ENCODE measurements at places on chromosomes 1 and 21.

DNA sequence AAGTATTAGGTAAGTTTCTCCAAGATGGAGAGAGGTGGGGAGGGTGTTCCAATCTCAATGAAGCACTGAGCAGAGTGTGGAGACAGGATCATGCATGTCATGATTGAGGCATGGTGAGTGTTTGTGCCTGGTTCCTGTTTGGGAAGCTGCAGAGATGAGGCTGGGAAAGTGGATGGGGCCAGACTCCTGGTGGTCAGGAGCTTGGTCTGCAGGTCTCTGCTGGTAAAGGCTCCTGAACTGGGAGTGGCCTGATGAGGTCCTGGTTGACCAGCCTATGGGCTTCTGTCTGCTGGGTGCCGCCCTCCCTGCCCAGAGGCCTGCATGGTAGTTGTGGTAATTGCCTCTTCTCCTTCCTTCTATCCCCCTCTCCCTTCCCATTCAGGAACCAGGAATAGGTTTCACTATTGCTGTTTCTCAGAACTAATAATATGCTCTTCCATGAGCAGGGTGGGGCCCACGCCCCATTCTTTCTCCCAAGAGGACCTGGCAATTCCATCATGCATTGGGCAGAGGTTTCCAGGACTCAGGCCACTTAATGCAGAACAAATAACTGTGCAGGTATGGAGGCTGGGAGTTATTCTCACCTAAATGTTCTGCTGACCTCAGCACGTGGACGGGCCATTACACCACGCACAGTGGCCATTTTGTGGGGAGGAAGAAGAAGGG is 24.5 kb downstream of the PROK1 start:
- no peak for DNase-seq

GRCh38 chr1:93331412-93331811 is 14.3 kb upstream of the DR1 start:
- DNase-seq = no peak

GRCh38 chr1:27599605-27600497 is 4.1 kb downstream of the AHDC1 start:
- DNase-seq = no peak

DNA sequence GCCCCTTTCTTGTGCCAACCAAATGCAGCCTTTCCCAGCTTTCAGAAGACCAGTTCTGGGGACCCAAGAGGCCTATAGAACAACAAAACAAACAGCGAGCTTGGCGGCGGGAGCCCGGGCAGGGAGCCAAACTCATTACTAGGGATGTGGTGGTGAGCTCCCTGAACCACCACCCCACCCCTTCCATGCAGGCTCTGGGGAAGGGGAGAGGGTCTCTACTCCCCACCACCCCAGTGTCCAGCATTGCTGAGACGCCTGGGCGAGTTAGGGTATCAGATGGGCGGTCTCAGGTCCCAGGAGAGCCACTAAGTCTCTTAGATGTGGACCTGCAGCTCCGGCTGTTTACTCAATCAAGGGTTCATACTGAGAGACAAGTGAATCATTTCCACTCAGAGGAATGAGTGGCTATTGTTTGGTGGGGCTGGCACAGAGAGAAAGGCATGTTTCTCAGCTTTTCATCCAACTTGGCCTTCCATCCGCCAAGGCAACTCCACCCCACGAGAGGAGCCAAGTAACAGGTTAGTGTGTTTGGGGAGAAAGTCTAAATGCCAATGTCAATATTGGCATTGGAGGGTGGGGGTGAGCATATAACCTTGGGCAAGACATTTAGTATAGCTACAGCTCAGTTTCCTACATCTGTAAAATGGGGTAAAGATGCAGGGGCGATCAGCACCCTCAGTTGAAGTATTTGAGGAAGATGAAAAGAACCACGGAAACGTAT is 40.9 kb downstream of the PLXNA2 start:
- DNase-seq = peak; percentile 62

DNA sequence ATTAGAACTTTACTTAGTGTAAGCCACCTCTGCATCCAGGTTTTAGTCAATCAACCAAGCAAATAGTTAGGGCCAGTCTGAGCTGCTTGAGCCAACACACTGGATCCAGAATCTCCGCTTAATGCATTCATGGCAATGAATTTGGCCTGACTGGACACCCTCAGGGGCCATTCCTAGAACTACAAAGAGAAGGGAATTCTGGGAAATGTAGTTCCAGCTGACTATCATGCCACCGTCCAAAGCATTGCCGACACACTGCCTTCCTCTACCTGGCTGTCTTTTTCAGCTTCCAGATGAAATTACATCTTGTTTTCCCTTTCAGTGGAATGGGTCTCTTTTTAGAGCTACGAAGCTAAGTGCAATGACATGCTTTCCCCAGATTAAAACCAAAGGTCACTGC is 163.0 kb upstream of the IGSF21 start:
- no peak for DNase-seq

- no peak for DNase-seq
Measured at GRCh38 chr1:199723250-199723956, 304.1 kb upstream of the NR5A2 start.

DNA sequence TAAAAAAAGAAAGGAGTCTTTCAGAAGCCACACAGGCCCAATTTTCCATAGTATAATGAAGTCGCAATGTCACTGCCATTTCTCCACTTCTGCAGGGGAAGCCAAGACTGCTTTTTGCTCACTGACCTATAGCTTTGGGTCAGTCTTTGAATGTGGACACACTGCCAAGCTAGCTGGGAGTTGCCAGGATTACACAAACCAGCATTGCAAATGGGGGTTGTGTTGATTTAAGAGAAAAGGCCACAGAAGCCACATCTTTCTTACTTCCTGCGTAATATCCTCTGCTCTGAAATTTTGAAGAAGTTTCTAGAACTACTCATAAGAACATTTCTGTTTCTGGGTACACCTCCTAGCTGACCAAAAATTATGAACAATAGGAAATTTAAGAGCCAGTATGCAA is 45.8 kb upstream of the SAMSN1 start:
- peak; percentile 87 for DNase-seq

- DNase-seq = peak; percentile 46
Measured at GRCh38 chr1:16248603-16249516, 11.9 kb upstream of the CPLANE2 start.

DNA sequence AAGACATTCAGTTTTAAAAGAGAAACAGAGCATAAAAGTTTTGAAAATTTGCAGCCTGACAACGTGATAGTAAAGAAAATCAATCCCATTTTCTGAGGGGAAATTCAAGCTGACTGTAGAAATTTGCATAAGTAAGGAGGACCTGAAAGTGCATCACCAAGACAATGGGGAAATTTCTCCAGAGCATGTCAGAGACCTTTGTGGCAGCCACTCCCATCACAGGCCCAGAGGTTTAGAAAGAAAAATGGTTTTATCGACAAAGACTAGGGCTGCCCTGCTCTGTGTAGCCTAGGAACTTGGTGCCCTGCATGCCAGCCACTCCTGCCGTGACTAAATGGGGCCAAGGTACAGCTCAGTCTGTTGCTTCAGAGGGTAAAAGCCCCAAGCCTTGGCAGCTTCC is 1640.2 kb upstream of the PRMT6 start:
- no peak for DNase-seq

DNA sequence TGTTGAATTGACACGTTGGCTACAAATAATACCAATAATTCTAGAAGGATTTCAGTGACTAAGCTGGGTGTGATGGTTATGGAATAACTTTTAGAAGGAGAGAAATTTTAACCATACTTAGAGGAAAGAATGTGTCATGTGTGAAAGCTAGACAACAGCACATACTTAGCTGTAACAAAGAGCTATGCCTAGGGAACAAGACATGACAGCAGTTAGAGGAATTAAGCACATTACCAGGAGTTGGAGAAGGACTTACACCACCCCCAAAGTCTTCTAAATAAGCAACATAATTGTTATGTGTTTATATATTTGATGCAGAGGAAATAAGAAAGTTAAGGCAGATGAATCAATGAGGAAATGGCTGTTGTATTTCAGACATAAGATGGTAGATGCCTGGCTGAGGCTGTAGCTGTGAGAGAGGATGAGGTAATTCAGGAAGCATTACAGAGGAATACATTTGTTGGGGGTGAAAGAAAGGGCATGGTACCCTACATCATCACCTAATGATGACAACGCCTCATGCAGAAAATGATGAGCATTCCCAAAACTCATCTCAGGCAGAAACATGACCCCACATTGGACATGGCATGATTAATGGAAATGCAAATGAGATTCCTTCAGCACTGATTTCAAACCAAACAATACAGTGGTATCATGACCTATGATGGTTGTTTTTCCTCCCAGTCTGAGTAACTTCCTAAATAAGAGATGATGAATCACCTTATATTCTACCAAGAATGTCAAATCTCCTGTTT is 211.5 kb downstream of the LHX8 start:
- DNase-seq = peak; percentile 46

DNA sequence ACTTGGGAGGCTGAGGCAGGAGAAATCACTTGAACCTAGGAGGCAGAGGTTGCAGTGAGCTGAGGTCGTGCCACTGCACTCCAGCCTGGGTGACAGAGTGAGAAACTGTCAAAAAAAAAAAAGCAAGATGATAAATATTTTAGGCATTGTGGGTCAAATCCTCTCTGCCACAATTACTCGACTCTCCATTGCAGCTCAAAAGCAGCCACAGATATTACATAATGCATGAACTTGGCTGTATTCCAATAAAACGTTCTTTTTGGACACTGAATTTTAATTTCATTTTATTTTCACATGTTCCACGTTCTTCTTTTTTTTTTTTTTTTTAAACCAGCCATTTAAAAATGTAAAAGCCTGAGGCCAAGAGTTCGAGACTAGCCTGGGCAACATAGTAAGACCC is 69.4 kb downstream of the TCP10L start:
- no peak for DNase-seq

- no peak for DNase-seq
Measured at GRCh38 chr1:185360714-185361113, 43.7 kb upstream of the IVNS1ABP start.

DNA sequence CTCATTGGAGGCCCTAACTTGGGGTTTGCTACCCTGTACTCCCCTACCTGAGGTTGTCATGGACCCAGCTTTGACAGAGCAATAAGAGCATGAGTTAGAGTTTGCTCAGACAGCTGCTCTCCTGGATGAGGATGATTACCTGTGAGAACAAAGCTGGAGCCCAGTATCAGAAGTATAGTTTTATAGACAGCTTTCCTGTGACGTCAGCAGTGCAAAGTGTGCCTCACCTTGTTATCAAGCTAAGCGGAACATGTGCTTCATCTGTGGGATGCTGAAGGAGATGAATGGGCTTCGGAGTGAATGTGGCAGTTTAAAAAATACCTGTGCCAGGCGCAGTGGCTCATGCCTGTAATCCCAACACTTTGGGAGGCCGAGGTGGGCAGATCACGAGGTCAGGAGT is 5.4 kb upstream of the WDR47 start:
- no peak for DNase-seq

DNA sequence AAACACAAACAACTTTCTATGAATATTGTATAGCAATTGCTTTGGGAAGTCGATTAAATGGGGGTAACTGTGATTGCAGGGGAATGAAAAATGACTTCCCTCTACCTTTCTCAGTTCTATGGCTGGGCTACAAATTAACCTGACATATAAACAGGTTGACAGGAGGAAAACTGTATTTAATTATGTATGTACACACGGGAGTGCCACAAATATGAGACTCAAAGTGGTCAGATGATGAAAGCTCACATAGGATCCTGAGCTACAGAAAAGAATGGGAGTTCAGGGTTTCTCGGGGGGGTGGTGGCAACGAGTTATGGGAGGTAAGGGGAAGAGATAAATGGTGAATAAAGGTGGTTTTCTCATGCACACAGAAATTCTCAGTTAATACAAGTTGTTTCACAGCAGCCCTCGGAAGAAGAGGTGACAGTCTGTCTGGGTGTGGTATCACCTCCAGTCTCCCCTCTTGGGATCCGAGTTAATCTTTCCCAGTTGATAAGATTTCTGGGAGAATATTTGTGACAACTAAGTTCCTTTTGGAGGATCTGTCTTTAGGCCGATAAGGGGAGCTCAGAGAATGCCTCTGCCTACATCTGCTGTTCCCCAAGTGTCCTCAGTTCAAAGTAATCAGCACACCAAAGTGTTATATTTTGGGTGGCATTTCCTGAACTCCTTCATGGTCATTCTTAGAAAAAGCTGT is 26.3 kb downstream of the GADD45A start:
- no peak for DNase-seq

All from fibroblast of gingiva (primary cell).